CD4-positive, alpha-beta T cell (primary cell): ENCODE measurements at places on chromosomes 16 and 17.

DNA sequence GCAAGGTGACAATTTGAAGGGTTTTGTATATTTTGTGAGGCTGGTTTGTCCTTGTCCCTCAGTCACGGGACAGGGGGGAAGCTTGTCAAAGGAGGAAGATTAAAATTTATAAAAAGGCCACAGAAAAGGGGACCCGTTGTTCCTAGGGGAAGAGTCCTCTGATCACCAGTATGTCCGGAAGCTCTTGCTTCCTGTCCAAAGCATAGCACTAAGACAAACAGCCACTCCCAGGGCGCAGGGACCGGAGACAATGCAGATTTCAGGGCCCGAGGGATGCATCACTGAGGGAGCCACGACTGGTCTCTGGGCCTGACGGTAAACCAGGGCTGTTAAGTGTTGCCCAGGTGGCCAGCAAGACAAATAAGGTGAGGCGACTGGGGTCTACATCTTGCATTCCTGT, 95.2 kb downstream of the MAF start:
- no peaks in the 10 kb centered on the region for H3K4me1 ChIP-seq
- no peak overlapping the region for H3K27ac ChIP-seq
- no peak overlapping the region for H3K4me3 ChIP-seq
- DNase-seq = no peak

DNA sequence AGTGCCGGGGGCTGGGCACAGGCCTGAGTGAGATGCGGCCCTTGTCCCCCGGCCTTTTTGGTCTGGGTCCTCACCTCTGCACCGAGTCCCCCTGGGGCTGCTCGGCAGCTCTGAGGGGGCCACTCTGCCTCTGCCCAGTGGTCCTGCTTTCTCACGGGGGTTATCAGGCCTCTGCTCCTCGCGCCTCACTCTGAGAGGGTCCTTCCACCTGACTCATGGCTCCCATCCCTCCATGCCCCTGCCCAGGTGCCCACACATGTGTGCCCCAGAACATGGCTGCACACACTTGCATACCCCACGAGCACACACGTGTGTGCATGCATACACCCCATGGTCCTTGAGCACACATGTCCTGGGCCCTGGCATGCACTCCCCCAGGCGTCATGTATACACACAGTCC, 53.7 kb downstream of the CMIP start:
- H3K27me3 ChIP-seq = no peaks in the 10 kb centered on the region
- peaks cover 54% of the 10 kb centered on the region for H3K4me1 ChIP-seq
- DNase-seq = no peak
- H3K4me3 ChIP-seq = no peak overlapping the region

DNA sequence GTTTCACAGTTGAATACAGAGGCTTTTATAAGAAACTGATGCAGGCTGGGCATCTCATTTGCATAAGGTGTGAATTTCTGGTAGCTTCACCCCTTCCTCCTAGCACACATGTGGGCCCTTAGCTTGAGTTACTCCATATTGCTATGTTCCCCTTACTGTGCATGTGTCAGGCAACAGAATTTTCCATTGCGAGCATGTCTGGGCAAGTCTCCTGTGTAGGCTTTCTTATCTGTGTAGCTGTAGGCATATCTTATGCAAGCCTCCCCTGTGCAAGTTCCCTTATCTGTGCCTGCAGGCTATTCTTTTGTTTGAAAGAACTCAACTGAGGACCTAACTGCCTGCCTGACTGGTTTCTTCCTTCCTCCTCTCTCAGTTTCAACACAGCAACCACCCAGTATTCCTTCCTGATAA, 597.4 kb upstream of the CDH5 start:
- H3K4me3 ChIP-seq = no peak overlapping the region
- H3K27ac ChIP-seq = no peak overlapping the region
- H3K27me3 ChIP-seq = no peaks in the 10 kb centered on the region

- no peak overlapping the region for H3K4me3 ChIP-seq
- H3K4me1 ChIP-seq = no peaks in the 10 kb centered on the region
- no peak overlapping the region for H3K27ac ChIP-seq
Observed at GRCh38 chr17:52419229-52419641, 260.7 kb upstream of the CA10 start.

DNA sequence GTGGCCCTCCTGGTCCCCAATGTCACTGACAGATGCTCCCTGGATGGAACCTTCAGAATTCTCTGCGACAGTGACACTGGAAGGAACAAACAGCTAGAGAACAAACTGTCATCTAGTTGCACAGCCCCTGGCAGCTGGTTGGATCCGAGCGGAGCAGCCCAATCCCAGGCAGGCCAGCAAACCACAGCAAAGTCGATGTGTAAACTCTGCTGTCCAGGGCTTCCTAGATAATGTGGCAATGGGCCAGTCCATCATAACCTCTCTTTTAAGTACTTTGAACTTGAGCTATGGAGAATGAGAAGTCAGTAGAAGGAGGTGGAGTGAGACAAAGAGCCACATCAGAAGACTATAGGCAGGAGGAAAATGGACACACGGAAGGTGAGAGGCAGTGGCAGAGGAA, 323.0 kb downstream of the CBLN1 start:
- no peak overlapping the region for H3K4me3 ChIP-seq
- no peaks in the 10 kb centered on the region for H3K27me3 ChIP-seq
- H3K27ac ChIP-seq = no peak overlapping the region
- DNase-seq = no peak
- no peaks in the 10 kb centered on the region for H3K36me3 ChIP-seq

- no peaks in the 10 kb centered on the region for H3K27me3 ChIP-seq
- H3K27ac ChIP-seq = no peak overlapping the region
- DNase-seq = no peak
- peaks cover 5% of the 10 kb centered on the region for H3K36me3 ChIP-seq
- H3K4me1 ChIP-seq = no peaks in the 10 kb centered on the region
Observed at GRCh38 chr16:69078073-69078472, 27.4 kb upstream of the HAS3 start.

GRCh38 chr16:52350031-52350642, 196.8 kb downstream of the TOX3 start:
- H3K27ac ChIP-seq = no peak overlapping the region
- no peak for DNase-seq
- no peaks in the 10 kb centered on the region for H3K27me3 ChIP-seq
- H3K4me1 ChIP-seq = no peaks in the 10 kb centered on the region

GRCh38 chr16:80027007-80027965, 426.7 kb upstream of the MAF start:
- H3K36me3 ChIP-seq = no peaks in the 10 kb centered on the region
- no peak overlapping the region for H3K27ac ChIP-seq
- no peaks in the 10 kb centered on the region for H3K27me3 ChIP-seq
- H3K4me1 ChIP-seq = peaks cover 5% of the 10 kb centered on the region

- no peaks in the 10 kb centered on the region for H3K27me3 ChIP-seq
- H3K4me1 ChIP-seq = peaks cover 6% of the 10 kb centered on the region
- no peak overlapping the region for H3K4me3 ChIP-seq
- no peaks in the 10 kb centered on the region for H3K36me3 ChIP-seq
- H3K27ac ChIP-seq = no peak overlapping the region
Observed at GRCh38 chr17:73255671-73256181, 6.0 kb downstream of the CPSF4L start.

GRCh38 chr16:75491876-75492275, 3.4 kb downstream of the CHST6 start:
- H3K36me3 ChIP-seq = no peaks in the 10 kb centered on the region
- peaks cover 22% of the 10 kb centered on the region for H3K27me3 ChIP-seq
- H3K4me1 ChIP-seq = peaks cover 8% of the 10 kb centered on the region
- DNase-seq = no peak
- H3K27ac ChIP-seq = no peak overlapping the region
